ENCODE measurements at places on chromosomes 4 and X. TPM values are rescaled to one million over a fixed set of nuclear protein-coding genes. Genes with fewer than 3 reads are reported as not detected.

RPL39 gene
- 623 TPM for total RNA-seq

TMEM144 gene
- total RNA-seq = 2.6 TPM

CXCL11 gene
- total RNA-seq = not detected

MAGEB2 gene
- not detected for total RNA-seq

KIT gene
- 5.5 TPM for total RNA-seq

OPRPN gene
- total RNA-seq = not detected

NEUROG2 gene
- not detected for total RNA-seq

BEX1 gene
- 84.0 TPM for total RNA-seq

SLC49A3 gene
- 1.6 TPM for total RNA-seq

SASH3 gene
- total RNA-seq = 4.5 TPM

IL13RA2 gene
- total RNA-seq = 3.4 TPM

PRDM5 gene
- total RNA-seq = 1.9 TPM

DCAF4L1 gene
- under 0.01 TPM for total RNA-seq

CEP135 gene
- total RNA-seq = 2.9 TPM

- DNase-seq = no peak
Measured at GRCh38 chrX:127708155-127708554, 344.0 kb downstream of the ACTRT1 start.

DNA sequence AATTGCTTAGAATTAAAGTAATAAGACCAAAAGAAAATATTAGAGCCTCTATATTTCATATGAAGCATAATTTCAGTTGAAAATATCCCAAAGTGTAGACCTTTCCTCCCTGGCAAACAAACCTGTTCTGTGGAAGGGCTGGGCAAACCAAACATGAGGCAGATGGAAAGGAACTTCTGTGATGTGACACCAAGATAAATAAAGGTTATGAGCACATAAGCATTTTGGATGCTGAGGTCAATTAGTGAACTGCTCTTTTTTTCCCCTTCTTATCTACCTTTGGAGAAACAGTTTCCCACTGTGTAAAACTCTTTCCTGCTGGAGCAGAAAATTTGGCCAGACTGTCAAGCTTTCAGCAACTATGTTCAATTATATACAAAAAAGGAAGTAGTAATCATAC is 109.6 kb upstream of the STIM2 start:
- no peak for DNase-seq

GRCh38 chrX:16975233-16975632 is 28.8 kb downstream of the REPS2 start:
- DNase-seq = no peak

DNA sequence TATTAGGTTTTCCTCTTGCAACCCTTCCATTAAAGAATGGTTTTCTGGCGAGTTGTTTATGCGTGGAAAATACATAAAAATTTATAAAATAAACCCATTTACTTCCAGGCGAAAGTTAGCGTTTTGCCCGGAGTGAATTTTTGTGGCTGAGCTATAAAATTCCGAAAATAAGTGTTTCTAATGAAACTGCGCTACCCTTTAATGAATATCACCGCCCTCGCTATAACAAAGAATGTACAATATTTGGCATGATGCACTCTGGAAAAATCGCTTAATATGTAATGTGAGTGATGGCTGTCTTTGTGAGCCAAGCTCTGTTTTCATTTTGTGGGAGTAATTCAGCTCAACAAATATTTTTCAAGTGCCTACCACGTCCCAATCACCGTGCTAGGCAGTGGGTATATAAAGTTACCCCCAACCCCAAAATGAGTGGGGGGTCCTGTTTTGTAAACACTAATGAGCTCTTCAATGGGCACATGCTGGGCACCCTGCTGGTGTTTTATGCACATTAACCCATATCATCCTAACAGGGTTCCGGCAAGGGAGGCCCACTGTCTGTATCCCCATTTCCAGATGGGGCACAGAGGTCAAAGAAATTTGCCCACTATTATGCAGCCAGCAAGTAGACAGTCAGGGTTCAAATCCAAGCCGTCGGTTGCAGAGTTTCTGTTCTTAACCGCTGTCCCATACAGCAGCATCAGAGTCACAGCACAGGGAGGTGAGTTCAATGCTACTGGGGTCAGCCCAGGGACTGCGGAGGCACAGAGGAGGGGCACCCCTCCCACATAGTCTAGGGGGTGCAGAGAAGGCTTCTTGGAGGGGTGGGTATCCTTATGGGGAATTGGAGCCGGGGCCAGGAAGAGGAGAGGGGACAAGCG is 65.7 kb upstream of the STX18 start:
- DNase-seq = no peak

GRCh38 chr4:105859233-105859632 is 36.0 kb upstream of the NPNT start:
- no peak for DNase-seq

DNA sequence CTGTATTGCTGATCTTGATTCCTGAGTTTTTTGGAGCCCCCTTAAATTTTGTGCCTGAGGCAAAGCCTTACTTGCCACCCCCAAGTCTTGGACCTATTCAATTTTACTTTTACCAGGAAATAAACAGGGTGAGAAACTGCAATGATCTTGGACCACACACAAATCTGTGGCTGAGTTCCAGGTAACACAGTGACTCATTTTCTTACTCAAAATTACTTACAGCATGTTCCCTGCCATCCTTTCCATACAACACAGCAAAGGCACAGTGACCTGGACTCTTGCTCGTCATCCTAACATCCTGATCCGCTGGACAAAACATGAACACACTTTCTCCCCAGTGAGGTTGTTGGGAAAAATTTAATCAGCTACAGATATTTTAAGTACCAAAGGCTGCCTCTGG is 60.7 kb upstream of the S100G start:
- no peak for DNase-seq

DNA sequence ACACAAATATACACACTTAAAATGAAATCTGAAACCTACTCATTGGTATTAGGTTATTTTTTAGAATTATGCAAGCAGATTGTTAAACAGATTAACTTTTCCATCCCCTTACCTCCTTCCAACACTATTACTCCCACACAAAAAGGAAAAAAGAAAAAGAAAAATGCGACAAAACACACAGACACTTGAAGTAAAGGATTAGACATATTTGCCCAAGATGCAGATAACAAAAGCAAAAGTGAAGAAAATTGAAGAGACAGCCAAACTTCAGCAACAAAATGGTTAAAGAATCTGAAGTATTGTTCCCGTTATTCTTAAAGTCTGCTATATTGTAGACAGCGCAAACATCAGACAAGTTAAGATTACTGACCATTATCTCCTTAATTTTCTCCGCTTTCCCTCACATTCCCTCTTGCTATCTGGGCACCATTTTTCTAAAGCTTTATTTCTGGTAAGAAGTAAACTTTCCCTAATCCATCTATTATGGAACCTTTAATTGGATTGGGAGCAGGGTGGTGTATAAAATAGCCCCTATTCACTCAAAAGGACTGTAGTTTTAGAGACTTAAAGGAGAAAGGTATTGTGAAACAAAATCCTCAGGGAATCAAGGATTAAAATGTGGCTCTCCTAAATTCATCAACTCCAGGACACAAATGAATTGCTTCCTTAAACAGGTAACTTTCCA is 34.7 kb upstream of the MAB21L2 start:
- DNase-seq = no peak

GRCh38 chr4:123603165-123603564 is 206.6 kb downstream of the SPRY1 start:
- DNase-seq = no peak

DNA sequence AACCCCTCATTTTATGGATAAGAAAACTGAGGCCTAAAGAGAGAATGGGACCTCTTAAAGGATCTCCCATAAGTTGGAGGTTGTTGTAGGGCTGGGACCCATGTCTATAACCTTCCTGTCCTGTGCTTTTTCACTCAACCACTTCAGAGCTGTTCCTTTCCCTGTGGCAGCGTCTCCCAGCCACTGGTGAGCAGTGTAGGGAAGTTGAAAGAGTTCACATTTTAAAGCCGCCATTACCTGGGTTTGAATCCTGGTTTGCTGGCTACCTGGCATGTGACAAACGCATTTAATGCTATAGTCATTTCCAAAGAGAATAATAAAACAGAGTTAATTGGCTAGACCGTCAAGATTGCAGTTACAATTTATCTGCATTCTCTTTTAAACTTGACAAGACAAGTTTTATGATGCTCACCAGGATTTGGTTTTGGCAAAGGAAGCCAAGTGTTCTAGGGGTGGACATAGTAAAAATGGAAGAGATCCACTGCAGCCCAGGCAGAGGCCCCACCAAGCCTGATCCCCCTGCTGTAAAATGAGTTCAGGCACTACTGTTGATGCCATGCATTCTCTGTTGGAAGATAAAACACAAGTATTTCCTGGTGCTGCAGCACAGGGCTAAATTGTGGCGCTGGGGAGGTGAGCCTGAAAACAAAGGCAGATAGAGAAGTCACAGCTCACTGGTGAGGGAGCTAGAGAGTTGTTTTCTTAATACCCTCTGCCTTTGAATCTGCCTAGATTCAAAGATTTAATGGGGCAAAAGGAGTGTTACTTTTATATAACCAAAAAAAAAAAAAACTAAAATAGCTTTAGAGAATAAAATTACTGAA is 218.7 kb downstream of the NWD2 start:
- no peak for DNase-seq

- DNase-seq = no peak
Measured at GRCh38 chr4:98150092-98150761, 7.0 kb upstream of the STPG2 start.

- DNase-seq = no peak
Measured at GRCh38 chr4:17065821-17066220, 167.4 kb upstream of the LDB2 start.

GRCh38 chr4:8010618-8011017 is 71.0 kb upstream of the AFAP1 start:
- DNase-seq = peak; percentile 40

- no peak for DNase-seq
Measured at GRCh38 chr4:170167678-170168077, 77.9 kb upstream of the AADAT start.

- DNase-seq = no peak
Measured at GRCh38 chrX:139924696-139925095, 8.2 kb downstream of the ATP11C start.

GRCh38 chrX:10833299-10834169 is 213.1 kb upstream of the MID1 start:
- DNase-seq = peak; percentile 32

DNA sequence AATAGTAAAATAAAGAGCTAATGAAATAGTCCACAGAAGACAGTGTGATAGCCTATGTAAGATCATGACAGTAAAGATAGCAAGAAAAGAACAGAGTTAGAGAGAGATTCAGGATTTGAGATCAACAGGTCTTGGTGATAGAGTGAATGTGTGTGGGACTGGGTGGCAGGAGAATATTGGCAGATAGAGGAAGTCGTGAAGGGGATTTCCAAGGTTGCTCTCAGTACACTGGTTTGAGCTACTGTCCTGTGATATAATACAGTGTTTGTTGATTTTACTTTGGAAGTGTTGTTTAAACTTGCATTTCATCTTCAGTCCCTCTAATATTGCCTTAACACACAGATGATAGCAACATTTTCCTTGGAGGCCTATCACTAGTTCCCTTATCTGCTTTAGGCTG is 44.1 kb downstream of the DTHD1 start:
- no peak for DNase-seq

- DNase-seq = no peak
Measured at GRCh38 chr4:159071178-159071968, 31.5 kb upstream of the RAPGEF2 start.

DNA sequence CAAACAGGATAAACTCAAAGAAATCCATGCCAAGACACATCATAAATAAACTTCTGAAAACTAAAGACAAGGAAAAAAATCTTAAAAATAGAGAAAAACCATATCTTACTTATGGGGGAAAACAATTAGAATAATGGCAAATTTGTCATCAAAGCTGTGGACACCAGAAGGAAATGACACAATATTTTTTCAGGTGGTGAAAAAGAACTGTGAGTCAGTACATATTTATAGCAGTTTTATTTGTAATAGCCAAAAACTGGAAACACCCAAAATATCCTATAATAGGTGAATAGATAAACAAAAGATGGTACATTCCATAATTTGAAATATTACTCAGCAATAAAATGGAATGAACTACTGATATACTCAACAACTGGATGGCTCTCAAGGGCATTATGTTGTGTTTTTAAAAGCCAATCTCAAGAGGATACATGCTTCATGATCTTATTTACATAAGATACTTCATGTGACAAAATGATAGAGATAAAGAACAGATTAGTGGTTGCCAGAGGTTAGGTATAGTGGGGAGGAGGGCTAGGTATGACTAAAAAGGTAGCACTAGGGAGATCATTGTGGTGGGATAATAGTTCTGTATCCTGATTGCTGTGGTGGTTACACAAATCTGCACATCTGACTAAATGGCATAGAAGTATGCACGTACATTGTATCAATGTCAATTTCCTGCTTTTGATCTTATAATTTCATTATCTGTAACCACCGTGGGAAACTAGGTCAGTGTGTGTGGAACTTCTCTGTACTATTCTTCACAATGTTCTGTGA is 191.9 kb downstream of the PPP1R2C start:
- no peak for DNase-seq

DNA sequence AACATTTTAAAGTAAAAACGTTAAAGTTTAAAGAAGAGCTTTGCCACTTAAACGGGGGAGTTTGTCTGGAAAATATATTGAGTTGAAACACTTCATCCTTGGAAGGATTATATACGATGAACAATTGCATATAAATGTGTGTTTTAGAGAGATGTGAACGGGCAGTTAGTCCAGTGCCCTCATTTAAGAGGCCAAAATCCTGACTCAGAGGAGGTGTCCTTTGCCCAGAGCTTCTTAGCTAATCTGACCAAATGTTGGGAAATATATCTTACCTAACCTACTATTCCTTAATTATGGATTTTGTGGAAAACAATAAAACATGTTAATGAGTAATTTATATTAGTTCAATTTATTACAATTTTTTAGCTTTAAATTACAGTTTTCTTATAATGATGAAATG is 327.2 kb upstream of the DIPK2B start:
- DNase-seq = no peak

GRCh38 chr4:37367901-37368300 is 123.4 kb downstream of the NWD2 start:
- no peak for DNase-seq

DNA sequence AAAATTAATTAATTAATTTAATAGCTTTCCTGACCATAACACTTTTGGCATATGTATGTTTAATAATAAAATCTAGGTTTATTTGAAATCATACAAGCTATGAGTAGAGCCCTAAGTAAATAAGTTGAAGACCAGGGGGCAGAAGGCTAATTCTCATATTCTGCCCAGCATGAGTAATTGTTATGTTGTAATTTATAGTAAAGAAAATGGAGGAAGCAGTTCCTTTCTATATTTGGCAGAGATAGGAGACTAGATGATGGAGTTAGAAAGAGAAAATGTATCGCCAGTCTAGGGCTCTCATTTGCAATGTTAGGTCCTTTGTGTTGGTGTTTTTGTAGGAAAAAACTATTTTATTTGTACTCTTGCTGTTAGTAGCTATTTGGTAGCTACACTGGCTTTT is 89.1 kb downstream of the FNIP2 start:
- DNase-seq = no peak

DNA sequence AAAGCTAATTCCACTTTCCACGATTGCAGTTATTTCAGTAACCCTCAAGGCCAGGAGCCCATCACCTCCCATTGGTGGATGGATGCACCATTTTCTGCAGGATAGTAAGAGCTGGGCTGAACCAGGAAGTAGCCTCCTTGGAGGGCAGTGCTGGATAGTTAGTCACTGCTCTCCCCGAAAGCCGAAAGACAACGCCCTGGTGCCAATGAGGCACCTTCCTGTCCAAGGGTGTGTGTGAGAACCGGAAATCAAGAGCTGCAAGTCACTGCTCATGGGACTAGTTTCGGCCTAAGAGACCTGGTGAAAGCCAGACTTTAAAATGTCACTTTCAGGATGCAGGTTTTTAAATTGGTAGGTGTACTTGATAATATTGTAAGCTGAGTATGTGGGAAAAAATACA is 203.8 kb upstream of the HS3ST1 start:
- no peak for DNase-seq

All from liver (tissue), 10 donors.